HT1080 (cell line): ENCODE measurements at places on chromosomes 3 and 15.

DNA sequence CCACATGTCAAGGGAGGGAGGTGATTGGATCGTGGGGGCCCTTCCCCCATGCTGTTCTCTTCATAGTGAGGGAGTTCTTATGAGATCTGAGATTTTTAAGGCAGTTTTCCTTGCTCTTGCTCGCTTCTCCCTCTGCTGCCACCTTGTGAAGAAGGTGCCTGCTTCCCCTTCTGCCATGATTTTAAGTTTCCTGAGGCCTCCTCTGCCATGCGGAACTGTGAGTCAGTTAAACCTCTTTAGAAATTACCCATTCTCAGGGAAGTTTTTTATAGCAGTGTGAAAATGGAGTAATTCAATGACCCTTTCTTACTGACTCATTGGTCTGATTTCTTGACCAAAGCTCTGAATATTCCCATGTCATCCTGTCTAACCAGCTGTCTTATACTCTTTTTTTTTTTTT is 484.4 kb upstream of the TPRG1 start:
- peak; percentile 91 for DNase-seq

DNA sequence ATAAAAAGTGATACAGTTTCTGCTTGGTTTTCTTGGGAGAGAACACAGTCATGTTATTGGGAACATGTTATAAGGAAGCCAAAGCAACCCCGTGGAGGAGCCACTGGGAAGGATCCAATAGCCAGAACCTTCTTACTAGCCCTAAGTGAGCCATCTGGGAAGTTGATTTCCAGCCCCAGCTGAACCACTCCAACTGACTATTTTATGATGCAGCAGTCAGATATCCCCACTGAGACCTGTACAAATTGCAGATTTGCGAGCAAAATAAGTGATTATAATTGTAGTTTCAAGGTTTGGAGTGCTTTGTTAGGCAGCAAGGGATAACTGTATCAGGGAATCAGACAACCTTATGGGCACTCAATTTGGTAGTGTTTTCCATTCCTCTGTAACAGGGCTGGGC is 43.3 kb upstream of the ZPLD1 start:
- DNase-seq: no peak

- no peak for DNase-seq
Measured at GRCh38 chr3:14410106-14410502, 7.7 kb downstream of the SLC6A6 start.

DNA sequence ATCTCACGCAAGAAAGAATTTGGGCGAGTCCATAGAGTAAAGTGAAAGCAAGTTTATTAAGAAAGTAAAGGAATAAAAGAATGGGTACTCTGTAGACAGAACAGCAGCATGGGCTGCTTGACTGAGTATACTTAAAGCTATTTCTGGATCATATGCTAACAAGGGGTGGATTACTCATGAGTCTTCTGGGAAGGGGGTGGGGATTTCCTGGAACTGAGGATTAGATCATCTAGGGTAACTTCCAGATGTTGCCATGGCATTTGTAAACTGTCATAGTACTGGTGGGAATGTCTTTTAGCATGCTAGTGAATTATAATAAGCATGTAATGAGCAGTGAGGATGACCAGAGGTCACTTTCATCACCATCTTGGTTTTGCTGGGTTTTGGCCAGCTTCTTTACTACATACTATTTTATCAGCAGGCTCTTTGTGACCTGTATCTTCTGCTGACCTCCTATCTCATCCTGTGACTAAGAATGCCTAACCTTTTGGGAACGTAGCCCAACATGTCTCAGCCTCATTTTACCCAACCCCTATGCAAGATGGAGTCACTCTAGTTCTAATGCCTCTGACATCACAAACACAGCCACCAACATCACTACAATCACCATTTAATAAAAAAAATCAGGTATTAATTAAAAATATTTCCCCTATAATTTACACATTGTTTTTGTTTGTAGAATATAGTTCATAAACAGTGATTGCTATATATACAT is 890.7 kb upstream of the EPHA6 start:
- DNase-seq: peak; percentile 91

GRCh38 chr15:22945071-22945470 is 35.1 kb downstream of the CYFIP1 start:
- no peak for DNase-seq

GRCh38 chr15:92663250-92663951 is 7.8 kb upstream of the FAM174B start:
- no peak for DNase-seq

DNA sequence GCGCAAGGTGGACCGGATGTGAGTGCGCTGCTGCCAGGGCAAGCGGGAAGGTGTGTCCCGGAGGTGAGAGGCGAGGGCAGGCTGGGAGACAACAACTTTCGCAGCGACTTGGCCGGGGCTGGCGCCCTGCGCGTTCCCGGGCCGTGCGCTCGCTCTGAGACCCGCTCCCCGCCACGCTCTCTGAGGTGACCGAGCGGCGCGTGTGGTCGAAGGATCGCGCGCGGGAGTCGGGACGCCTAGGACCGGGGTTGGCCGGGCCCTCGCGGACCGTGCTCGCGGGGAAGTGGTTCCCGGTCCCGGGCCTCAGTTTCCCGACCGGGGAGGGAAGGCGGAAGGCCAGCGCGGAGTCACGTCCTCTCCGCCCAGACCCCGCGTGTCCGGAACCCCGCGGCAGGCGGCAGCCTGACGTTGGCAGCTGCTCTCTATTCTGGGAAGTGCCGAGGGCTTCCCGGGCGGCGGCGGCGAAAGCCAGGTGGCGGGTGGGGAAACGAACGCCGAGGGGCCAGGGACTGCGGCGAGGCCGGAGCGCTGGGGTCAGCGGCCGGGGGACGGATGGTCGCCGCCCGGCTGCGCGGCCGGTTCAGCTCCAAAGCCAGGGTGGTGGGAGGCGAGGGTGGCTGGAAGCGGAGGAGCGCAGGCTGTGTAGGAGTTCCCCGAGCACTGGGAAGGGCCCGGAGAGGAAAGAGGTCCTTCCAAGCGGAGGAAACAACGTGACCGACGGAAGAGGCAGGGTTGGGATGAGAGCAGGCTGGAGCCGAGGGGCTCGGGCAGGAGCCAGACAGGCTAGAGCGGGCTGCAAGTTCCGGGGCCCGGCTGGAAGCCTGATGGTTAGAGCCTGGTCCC is 1.0 kb upstream of the IGF2BP2 start:
- DNase-seq: peak; percentile 67

GRCh38 chr3:186461141-186461540 is 83.0 kb downstream of the CRYGS start:
- peak; percentile 87 for DNase-seq

DNA sequence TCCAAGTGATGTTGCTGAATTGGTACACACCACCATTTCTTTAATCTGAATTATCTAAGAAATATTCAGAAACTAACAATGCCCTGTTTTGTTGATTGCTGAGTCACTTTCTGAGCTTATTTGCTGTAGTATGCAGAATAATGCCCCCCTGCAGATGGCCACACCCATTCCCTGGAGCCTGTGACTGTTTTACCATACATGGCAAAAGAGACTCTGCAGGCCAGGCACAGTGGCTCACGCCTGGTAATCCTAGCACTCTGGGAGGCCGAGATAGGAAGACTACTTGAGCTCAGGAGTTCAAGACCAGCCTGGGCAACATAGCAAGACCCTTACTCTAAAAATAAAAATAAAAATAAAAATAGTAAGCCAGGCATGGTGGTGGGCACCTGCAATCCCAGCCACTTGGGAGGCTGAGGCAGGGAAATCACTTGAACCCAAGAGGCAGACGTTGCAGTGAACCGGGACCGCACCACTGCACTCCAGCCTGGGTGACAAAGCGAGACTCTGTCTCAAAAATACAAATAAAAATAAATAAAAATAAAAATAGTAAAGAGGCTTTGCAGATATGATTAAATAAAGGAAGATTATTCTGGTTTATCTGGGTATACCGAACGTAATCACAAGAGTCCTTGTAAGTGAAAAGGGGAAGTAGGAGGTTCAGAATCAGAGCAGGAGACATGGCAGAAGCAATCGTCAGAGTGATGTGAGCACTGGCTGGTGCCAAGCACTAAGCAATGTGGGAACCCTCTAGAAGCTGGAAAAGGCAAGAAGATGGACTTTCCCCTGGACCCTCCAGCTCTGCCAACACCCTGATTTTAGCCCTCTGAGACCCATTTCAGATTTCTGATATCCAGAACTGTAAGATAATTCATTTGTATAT is 19.0 kb downstream of the PCYT1A start:
- DNase-seq: peak; percentile 85

- peak; percentile 32 for DNase-seq
Measured at GRCh38 chr15:29734917-29735572, 87.2 kb downstream of the TJP1 start.

GRCh38 chr3:113533534-113533892 is 1.2 kb downstream of the SIDT1 start:
- no peak for DNase-seq

DNA sequence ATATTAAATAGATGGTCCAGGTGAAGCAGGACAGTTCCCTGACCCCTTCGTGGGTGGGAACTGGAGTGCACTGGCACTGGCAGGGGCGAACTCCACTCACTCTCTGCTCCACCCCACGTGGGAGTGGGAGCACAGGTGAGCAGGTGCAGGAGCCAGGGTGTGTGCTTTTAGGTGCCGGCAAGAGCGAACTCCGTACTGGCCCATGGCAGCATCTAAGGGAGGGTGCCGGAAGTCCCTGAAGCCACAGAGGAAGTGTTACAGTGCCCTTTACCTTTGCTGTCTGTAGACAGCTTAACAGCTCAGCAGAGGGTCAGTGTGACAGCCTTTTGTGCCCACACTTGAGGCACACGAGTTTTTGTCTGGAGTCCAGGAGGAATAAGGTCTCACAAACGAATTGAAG is 26.7 kb upstream of the PIAS1 start:
- DNase-seq: no peak

DNA sequence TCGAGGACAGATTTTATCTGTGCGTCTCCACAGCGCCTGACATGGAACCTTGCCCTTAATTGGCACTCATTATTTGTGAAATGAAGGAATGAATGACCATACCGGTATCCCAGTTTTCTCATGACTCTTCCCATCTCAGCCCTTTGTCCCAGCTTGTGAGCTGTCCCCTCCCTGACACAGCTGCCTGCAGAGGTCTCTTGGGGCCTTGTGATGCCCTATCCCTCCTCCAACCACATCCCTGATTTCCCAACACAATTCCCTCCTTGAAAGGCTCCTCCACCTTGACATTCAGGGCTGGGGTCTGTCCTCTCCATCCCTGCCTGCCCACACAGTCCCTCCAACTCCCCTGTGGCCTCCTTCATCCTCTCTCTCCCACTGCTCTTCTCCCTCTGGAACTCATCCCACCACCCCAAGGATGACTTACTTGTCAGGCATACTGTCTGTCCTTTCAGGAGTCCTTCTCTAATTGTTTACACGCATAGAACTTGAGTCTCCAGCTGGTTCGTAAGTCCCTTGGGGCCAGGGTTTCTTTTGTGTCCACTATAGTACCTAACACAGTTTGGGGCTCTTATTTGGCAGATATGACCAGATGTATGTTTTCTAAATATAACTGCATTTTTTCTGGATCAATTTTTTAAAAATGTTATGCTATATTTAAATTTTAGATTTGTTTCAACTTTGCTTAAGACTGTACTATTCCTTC is 35.6 kb upstream of the FILIP1L start:
- no peak for DNase-seq

GRCh38 chr3:107209302-107209990 is 167.8 kb upstream of the CCDC54 start:
- DNase-seq: no peak

DNA sequence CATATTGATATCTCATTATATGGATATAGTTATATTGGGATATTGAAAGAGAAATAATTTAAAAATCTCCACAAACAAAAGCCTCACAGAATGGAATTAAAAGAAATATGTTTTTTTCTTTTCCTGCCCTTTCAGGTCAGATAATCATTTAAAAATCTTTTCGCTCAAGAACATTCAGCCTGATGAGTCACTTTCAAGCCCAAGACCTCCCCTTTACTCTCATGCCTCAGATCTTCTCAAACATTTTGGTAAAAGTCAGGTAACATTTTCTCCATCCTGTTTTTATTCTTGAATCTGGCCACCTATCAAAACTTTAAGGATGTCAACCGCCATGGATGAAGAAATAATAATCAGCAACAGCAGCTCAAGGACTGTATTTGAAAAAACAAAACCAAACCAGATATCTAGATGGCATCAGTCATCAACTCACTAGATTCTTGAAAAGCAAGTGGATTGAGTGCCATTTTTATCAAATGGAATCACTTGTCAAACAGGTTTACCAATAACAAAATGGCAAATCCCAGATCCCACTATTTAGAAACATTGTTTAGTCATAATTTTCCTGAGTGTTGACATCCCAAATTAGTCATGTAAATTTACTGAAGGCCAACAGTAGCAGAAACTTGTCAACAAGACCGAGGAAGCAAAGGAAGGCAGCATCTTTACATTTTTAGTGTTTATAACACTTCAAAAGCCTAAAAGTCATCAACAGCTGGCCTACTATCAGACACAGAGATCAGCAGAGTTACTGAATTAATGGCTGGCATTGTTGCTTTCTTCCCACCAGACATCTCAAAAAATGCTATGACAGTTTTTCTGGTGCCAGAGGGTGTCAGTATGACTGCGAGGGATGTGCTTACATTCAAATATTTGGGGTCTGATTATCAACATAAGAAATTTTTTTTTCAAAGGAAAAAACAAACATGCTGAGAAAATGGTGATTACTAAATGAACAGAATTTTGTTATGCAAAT is 444.7 kb downstream of the MAGI1 start:
- DNase-seq: no peak

GRCh38 chr3:139302084-139302800 is 41.6 kb upstream of the MRPS22 start:
- peak; percentile 99 for DNase-seq

DNA sequence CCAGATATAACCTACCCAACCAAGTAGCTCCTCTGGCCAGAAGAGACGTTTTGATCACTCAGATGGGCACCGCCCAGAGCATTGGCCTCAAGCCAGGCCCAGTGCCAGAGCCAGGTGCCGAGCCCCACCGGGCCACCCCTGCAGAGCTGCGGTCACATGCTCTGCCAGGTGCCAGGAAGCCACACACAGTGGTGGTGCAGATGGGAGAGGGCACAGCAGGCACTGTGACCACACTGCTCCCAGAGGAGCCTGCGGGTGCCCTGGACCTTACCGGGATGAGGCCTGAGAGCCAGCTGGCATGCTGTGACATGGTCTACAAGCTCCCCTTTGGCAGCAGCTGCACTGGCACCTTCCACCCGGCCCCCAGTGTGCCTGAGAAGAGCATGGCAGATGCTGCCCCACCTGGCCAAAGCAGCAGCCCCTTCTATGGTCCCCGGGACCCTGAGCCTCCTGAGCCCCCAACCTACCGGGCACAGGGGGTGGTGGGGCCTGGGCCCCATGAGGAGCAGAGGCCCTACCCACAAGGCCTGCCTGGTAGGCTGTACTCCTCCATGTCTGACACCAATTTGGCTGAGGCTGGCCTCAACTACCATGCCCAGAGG is 19.1 kb upstream of the APEH start:
- no peak for DNase-seq

GRCh38 chr3:13141183-13141582 is 68.0 kb upstream of the IQSEC1 start:
- no peak for DNase-seq

GRCh38 chr3:9422712-9423424 is 25.5 kb downstream of the SETD5 start:
- peak; percentile 95 for DNase-seq

- DNase-seq: no peak
Measured at GRCh38 chr3:192219926-192220325, 507.4 kb downstream of the FGF12 start.
